ENCODE measurements at places on chromosomes 1 and 21.

- no peak for DNase-seq
Measured at GRCh38 chr1:61753998-61754508, 11.8 kb downstream of the PATJ start.

DNA sequence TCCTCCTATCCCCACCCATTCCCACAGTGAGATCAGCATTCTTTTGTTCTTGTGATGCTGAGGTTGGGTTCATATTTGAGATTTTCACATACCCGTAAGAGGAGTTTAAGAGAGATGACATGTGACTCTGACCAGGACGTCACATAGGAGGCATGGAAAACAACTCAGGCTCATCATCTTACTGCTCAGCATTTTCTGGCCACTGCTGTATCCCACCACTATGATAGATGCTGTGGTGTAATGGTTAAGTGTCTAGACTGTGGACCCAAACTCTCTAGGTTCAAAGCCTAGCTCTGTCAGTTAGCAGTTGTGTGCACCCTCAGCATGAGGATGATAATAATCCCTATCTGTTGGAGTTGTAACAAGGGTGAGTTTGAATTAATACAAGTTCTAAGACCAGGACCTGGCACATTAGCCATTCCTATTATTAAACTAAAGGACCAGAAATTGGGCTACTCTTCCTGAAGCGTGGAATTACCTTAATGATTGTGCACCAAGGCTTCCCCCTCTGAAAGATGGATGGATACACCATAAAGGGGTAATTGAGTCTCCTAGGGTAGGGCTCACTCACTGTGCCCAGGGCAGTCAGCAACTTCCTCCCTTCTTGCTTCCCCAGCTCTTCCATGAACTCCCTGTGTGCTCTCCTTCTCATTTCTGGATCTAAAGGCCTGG, 40.9 kb downstream of the LGR6 start:
- DNase-seq, result no peak

DNA sequence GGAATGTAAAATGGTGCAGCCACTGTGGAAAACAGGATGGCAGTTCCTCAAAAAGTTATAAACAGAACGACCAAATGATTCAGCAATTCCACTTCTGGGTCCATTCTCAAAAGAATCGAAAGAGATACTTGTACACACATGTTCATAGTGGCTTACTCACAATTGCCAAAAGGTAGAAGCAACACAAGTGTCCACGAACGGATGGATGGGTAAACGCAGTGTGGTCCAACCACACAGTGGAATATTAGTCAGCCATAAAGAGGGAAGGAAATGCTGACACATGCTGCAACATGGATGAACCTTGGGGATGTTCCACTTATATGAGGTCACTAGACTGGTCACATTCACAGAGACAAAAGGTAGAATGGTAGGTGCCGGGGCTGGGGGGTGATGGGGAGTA, 5.3 kb downstream of the KRTAP10-1 start:
- DNase-seq, result no peak

DNA sequence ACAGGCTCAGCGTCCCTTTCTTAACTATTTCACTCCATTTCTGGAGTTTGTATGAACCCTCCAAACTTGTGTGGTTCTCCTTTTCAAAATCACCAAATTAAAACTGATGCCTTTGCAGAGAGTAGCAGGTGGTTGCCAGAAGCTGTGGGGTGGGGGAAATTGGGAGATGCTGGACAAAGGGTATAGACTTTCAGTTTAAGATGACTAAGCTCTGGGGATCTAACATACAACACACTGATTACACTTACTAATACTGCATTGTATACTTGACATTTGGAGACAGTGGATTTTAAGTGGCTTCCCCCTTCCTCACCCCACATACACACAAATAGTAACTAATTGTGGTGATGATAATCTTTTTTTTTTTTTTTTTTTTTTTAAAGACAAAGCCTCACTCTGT, 11.1 kb upstream of the SCYL3 start:
- no peak for DNase-seq

GRCh38 chr1:240174734-240175133, 83.1 kb downstream of the FMN2 start:
- no peak for DNase-seq

DNA sequence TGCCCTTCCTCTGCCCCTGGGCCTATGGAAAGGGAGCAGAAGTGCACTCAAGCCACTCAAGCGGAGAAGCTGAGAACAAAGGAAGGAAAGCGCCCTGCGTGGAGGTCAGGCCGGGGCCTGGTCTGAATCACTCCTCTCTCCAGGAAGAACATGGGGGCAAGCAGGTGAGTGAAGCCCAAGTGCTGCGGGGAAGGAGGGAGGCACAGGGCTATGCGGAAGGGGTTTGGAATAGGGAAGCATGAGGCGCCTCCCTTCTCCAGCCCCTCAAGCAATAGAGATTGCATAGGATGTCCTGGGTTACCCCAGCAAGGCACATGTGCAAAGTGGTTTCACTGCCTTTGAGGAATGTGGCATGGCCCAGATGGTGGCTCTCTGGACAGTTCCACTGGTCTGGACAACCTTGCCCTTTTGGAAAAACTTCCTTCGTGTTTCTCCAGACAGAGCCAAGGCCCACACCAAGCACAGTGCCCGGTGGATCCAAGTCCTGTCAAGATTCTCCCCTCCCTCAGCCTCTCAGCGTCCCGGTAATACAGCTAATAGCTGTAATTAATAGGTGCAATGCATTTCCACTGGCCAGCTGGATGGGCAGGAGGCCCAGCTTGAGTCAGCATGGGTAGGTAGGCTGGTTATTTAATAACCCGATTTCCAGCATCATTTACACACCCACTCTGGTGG, 13.7 kb downstream of the BLACAT1 start:
- no peak for DNase-seq

- DNase-seq, result no peak
Measured at GRCh38 chr1:34682452-34683223, 72.2 kb upstream of the GJB5 start.

DNA sequence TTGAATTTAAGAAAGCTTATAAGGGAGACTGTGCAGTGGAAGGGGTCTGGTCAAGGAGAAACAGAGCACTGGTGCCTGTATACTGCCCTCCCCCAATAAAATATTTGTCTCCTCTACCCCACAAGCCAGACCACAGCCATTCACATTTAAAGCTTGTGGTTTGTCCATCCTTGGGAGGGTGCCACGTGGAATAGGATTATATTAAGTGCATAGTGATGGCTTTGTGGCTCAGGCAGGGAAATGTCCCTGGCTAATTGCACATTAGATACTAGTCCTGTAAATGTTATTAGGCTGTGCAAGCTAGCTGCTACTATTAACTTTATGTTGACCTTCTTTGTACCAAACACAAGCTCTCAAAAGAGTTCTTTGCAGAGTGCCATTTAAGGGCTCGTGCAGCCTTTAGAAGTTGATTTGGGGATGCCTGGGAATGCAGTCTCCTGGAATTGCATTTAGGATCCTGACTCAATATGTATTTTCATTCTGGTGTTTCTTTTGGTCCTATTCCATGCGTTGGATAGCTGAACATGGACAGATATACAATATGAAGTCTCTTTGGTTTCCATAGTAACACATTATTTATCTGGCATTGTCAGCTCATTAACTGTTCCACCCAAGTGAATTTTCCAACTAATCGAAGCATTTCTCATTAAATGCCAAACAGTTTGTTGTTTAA, 210.6 kb downstream of the ROR1 start:
- DNase-seq, result no peak

Measured in omental fat pad (tissue), 4 donors.